ENCODE measurements at places on chromosomes 5 and 9. TPM values are rescaled to one million over a fixed set of nuclear protein-coding genes. Genes with fewer than 3 reads are reported as not detected.

- peak; percentile 36 for DNase-seq
Measured at GRCh38 chr5:9533096-9533495, 12.8 kb downstream of the SEMA5A start.

GRCh38 chr5:11918463-11919045, 14.3 kb upstream of the CTNND2 start:
- DNase-seq: no peak

DNA sequence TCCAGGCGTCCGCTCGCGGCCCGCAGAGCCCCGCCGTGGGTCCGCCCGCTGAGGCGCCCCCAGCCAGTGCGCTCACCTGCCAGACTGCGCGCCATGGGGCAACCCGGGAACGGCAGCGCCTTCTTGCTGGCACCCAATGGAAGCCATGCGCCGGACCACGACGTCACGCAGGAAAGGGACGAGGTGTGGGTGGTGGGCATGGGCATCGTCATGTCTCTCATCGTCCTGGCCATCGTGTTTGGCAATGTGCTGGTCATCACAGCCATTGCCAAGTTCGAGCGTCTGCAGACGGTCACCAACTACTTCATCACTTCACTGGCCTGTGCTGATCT, 294 bp downstream of the ADRB2 start:
- DNase-seq: no peak

DNA sequence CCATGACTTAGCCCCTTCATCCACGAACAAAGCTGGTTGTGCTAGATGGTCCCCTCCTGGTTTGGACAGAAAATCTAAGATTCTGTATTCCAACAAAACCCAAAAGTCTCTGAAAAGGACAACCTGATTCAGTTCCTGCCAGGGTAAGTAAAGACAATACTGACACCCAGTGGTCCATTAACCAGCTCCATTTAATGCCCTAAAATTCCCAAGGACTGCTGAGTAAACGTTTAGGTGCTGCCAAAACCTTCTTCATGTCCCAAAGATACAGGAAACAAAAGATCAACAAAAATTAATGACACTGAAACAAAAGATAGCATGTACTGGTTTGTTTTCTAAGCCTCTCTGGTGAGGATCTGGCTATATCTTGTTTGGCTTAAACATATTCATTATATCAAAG, 25.3 kb upstream of the PPP1R2B start:
- peak; percentile 33 for DNase-seq

- DNase-seq: no peak
Measured at GRCh38 chr5:69032009-69032408, 61.8 kb upstream of the SLC30A5 start.

GRCh38 chr9:132143359-132143758, 18.5 kb upstream of the NTNG2 start:
- no peak for DNase-seq

GRCh38 chr9:108933231-108933717, 650 bp downstream of the ELP1 start:
- peak; percentile 25 for DNase-seq

DNA sequence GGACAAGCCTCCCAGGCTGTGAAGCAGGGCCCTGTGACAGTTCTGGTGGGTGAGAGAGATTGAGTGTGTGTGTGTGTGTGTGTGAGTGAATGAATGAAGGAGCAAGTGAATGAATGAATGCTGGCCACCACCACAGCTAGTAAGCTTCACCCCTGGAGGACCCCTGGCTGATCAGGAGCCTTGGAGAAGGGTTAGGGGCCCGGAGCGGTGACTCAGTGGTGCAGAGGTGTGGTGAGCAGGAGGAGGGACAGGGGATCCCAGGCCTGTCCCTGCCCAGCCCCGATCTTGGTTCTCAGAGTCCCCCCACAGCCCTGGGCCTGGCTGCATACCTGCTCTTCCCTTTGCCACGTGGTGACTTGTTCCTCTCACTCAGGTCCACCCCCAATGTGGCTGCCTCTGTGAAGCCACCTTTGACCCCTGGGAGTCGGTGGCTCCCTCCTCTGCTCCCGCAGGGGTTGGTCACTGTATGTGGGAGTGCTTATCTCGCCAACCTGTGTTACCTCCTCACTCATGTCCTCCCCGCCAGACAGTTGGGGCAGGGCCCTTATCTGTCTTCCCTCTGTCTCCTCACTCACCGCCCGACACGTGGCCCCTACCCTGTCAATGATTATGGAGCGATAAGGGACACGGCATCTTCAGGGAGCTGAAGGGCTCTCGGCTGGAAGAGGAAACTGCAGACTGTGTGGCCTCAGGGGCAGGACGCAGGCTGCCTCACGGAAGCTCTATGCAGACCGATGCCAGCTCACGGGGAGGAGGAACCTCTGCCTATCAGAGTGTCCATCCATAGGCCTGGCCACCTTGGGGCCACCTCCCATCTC, 99.9 kb upstream of the PITX1 start:
- DNase-seq: no peak

GRCh38 chr9:126986506-126986951, 71.9 kb downstream of the RALGPS1 start:
- peak; percentile 31 for DNase-seq

DNA sequence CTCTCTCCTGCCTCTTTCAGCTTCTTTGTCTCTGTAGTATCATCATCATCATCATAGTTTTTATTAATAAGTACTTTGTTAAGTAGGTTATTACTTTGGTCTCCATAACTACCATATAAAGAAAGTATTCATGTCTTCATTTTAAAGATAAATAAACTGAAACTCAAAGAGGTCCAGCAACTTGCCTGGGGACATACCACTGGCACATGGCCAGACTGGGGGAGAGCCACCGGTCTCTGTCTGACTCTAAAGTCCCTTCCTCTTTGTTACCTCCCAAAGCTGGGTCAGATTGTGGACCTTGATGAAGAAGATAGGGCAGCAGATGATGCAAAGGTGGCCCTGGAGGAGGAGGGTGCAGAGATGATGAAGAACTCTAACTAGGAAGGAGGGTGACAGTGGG, 8.5 kb downstream of the CDX1 start:
- DNase-seq: no peak

DNA sequence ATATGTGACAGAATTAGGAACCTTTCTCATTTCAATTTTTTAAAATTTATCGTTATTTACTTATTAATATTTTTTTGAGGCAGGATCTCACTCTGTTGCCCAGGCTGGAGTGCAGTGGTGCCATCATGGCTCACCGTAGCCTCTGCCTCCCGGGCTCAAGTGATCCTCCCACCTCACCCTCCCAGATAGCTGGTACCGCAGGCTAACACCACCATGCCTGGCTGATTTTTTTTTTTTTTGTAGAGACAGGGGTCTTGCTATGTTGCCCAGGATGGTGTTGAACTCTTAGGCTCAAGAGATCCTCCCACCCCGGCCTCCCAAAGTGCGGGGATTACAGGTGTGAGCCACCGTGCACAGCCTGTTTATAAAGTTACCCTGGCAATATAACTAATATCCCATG, 275.2 kb downstream of the AOPEP start:
- no peak for DNase-seq

DNA sequence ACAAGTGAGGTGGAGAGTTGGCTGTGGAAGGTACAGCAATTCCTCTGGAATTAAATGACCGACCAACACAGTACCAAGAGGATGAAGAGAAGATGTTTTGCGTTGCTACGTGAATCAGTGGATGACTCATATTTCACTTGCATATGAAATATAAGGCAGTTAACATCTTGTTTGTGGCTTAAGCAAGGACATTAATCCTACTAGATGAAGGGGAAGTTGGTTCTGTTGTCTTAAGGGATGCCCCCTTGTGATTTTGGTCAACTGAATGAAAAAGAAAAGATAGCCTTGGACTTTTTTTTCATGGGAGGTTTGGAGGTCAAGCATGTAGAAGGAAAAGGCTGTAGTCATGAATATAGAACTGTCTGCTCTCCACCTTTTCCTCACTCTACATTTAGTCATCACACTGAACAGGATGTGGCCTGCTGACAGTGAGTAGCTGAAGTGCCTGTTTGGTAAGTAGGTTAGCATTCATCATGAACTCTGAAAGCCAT, 33.9 kb downstream of the VLDLR start:
- DNase-seq: peak; percentile 84

DNA sequence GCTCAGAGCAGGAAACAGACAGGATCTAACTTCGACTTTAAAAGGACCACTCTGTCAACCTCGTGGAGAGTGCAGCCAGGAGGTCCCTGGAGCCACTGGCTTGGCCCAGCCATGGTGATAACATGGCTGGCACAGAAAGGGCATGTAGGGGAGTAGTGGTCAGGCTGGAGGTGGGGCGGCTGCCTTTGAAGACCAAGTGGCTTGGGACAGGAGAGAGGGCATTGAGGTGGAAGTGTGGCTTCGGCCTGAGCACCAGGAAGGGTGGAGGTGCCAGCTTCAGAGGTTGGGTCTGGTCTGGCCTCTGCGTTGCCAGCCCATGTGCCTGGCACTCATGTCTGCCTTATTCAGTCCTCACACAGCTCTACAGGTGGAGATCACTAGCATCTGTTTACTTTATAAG, 270.0 kb downstream of the NSG2 start:
- DNase-seq: no peak

DNA sequence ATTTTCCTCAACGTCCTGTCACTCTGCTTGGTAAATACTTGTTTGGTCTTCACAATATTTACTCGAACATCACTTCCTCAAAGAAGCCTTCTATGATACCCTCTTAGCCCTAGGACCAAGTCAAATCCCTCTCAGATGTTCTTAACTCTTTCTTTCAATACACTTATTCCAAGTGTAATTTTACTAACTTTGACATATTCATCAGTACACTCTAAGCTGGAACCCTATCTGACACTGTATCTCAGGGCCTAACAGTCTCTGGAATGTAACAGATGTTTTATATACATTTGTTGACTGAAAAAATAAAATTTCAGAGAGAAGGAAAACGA, 19.6 kb downstream of the SIL1 start:
- no peak for DNase-seq

- no peak for DNase-seq
Measured at GRCh38 chr9:119240546-119240945, 128.7 kb downstream of the BRINP1 start.

GRCh38 chr5:126801992-126802294, 25.0 kb downstream of the LMNB1 start:
- peak; percentile 32 for DNase-seq

GRCh38 chr9:30630459-30630858, 1754.0 kb upstream of the ACO1 start:
- no peak for DNase-seq

GRCh38 chr5:65863747-65864146, 62.6 kb upstream of the ERBIN start:
- DNase-seq: no peak

GRCh38 chr9:134390537-134390936, 64.3 kb downstream of the RXRA start:
- DNase-seq: no peak

GRCh38 chr9:96293498-96294158, 8.3 kb downstream of the HSD17B3 start:
- peak; percentile 75 for DNase-seq

The PHF24 gene
- total RNA-seq: 0.17 TPM

The TPM2 gene
- 696 TPM for total RNA-seq

The NRG2 gene
- total RNA-seq: 0.51 TPM

The ALDOB gene
- not detected for total RNA-seq

The KIAA0825 gene
- 3.6 TPM for total RNA-seq

The NUTM2G gene
- not detected for total RNA-seq

The CDC25C gene
- 0.26 TPM for total RNA-seq

The TIMD4 gene
- total RNA-seq: not detected

The FBXO10 gene
- 12.2 TPM for total RNA-seq
